HCEC 1CT (cell line): ENCODE measurements at places on chromosomes 4 and X.

DNA sequence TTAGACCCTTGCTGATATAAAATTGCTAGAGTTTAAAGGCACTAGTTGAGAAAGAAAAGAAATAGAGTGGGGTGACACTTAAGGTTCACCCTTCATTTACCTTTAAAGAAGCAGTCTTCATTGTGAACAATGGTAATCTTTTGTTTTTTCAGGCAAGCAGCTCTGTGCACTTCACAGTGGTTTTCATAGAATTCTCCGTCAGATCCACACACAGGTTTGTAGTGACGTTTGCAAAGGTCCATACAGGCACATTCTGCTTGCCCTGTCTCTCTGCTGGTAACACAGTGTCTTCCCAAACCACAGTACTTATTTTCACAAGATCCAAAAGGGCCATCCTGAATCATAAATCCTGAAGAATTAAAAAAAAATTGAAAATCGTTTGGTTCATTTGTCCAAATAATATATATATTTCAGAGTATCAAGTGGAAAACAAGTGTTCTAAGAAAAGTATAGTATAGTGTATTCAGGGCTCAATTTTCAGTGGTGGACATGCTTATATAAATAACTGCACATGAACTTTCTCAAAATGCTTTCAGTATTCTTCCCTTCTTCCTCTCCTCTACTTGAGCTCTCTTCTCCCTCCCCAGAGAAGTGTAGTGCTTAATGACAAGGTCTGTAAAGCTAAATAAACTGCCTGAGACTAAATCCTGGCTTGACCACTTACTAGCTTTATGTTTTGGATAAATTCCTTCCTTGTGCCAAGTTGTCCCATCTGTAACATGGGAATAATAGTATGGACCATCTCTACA, 243.3 kb downstream of the FSTL5 start:
- DNase-seq = no peak

GRCh38 chr4:153207567-153207966, 3.3 kb downstream of the TRIM2 start:
- DNase-seq = no peak

DNA sequence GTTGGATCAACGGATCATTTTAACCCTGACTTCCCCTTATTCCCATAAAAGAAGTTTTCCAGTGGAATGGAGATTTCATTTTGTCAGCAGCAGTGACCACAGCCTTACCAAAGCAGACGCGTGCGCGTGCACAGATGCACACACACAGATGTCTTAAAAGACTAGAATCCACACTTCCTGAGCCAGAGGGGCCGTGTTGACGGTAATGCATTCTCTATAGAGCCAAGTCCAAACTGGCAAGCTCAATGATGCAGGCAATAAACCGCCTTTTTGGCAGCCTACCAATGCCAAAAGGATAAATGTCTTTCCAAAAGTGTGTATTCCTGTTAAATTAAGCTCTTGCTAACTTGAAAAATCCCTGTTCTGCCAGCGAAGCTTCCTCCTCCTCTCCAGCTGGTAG, 18.8 kb upstream of the CLDN34 start:
- DNase-seq = no peak

DNA sequence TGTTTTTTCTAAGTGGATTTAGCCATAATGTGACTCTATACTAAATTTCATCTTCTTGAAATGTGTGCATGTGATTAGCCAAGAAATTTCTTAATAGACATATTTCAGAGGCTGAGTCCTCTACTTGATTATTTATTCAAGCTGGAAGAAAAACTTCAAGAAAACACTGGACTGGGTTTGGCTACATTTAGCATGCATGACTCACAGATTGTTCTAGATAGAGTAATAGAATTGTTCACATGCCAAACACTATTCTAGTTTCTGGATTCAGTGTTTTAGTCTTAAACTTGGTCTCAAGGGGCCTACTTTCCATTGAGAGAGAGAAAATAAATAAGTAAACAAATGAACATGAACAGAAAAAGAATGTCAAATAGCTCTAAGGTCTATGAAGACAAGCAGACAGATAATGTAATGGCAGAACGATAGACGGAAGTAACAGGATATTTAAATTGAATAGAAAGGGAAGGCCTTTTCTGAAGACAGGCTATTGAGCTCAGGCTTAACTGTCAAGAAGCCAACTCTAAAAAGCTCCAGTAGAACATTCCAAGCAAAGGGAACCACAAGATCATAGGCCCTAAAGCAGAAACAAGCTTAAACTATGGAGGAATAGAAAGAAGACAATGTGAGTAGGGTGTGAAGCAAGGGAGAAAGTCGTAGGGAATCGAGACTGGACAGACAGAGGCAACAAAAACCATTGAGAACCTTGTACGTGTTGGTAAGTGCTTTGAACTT, 104.6 kb downstream of the TMEM144 start:
- peak; percentile 93 for DNase-seq

- DNase-seq = no peak
Observed at GRCh38 chr4:182019148-182019652, 224.0 kb upstream of the TENM3 start.

GRCh38 chr4:76697129-76697803, 200.7 kb downstream of the SOWAHB start:
- no peak for DNase-seq

- no peak for DNase-seq
Observed at GRCh38 chrX:10833299-10834169, 213.1 kb upstream of the MID1 start.

GRCh38 chr4:26489101-26489985, 941 bp downstream of the CCKAR start:
- no peak for DNase-seq

DNA sequence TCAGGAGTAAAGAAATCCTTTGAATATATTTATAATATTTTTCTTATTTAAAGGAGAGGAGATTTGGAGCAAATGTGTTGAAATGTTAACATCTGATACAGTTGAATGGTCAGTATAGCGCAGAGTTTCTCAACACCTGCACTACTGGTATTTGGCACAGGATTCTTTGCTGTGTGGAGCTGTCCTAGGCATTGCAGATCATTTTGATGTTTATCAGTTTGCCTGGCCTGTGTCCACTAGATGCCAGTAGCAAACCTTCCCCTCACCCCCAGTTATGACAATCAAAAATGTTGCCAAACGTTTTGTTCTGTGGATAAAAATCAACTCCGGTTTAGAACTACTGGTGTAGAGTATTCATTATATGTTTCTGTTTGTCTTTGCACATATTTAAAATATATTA, 765.3 kb upstream of the SLIT2 start:
- DNase-seq = peak; percentile 18

GRCh38 chr4:116015549-116015948, 902.1 kb upstream of the NDST4 start:
- DNase-seq = no peak

- DNase-seq = no peak
Observed at GRCh38 chrX:37922928-37923327, 75.6 kb upstream of the DYNLT3 start.

DNA sequence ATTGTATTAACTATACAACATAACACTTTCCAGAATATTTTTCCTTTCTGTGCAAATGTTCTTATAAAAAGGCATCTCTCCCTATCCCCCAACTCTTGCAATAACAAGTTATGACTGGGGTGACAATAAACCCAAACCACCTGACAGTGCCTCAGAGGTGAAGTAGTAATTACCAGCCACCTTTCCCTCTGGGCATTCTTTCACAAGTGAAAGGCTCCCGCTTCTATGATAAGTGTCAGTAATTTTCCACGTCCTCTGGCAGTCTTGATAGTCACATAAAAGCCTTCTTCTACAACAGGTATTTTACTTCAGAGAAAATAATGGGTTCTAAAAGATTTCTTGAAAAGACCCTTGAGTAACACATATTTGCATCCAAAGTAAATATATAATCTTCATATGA, 82.7 kb downstream of the MANBA start:
- DNase-seq = no peak

- DNase-seq = no peak
Observed at GRCh38 chr4:3766785-3767569, 792 bp downstream of the ADRA2C start.

DNA sequence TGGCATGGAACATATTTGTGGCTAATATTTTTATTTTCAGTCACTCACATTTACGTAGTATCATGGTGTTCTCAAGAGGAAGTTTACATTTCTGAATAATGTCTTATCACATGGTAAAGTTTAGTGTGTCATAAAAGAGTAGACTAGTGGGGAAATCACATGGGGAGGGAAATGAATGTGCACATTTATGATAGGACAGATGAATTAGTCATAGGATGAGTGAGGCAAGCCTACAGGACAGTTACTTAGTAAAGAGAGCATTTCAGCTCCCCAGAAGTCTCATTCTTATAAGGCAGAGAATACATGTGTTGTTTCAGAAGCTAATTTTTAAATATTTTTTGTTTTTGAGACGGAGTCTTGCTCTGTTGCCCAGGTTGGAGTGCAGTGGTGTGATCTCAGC, 6.2 kb downstream of the GK start:
- DNase-seq = peak; percentile 93

DNA sequence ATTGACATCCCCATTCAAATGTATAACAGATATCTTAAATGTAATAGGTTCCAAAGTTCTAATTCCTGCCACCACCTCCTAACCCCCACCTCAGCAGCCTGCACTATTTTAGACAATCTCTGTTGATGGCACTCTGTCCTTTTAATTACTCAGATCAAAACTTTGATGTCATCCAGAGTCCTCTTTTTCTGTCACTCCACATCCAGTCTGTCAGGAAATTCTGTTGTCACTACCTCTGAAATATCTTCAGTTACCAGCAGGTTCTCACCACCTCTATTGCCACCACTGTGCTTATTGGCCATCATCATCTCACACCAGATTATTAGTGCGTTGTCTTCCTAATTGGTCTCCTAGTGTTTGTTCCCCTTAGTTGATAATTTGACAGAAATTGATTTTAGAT, 76.2 kb downstream of the PTPN13 start:
- DNase-seq = no peak

- DNase-seq = no peak
Observed at GRCh38 chrX:106730401-106730800, 3.9 kb downstream of the RNF128 start.

GRCh38 chrX:150316564-150316963, 46.6 kb upstream of the MAMLD1 start:
- no peak for DNase-seq

- DNase-seq = no peak
Observed at GRCh38 chr4:83885256-83886182, 349.6 kb downstream of the GPAT3 start.

- no peak for DNase-seq
Observed at GRCh38 chrX:136421338-136421737, 66.4 kb upstream of the BRS3 start.

DNA sequence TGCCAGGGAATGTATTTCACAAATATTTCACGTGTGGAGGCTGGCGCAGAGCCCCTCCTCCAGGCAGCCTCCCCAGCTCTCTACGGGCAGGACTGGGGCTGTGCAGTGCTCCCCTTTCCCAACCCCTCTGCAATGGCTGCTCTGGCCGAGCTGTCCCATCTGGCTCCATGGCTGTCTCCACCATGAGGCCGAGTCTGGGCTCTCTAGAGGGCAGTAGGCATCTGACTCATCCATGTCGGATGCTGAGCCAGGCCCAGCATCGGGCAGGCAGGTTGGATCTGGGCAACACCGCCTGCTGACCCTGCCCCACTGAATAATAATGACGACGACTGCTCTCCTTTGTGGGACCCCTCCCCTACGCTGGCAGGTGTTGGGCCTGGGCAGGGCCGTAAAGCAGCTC, 11.0 kb upstream of the SH3TC1 start:
- DNase-seq = no peak

GRCh38 chrX:108537005-108537404, 97.4 kb downstream of the COL4A5 start:
- DNase-seq = peak; percentile 19

DNA sequence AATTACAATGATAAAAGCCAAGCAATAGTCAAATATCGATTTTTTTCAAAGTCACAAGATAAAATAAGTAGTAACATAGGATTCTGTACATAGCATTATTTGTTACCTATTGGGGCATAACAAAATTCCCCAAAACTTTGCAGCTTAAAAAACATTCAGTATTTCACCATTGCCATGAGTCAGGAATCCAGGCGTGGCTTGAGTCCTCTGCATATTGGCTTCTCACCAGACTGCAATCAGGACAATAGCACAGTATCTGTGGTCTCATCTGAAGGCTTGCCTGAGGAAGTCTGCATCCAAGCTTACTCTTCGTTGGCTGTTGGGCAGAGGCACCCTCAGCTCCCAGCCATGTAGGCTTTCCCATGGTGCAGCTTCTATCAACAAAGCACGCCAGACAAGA, 6.2 kb upstream of the CTBP1 start:
- DNase-seq = peak; percentile 10
